ENCODE measurements at places on chromosomes 12 and 14. TPM values are rescaled to one million over a fixed set of nuclear protein-coding genes. Genes with fewer than 3 reads are reported as not detected.

- no peaks in the 10 kb centered on the region for H3K27me3 ChIP-seq
- H3K4me1 ChIP-seq, result no peaks in the 10 kb centered on the region
- no peak overlapping the region for H3K27ac ChIP-seq
- H3K4me3 ChIP-seq, result no peak overlapping the region
- no peak for DNase-seq
- H3K36me3 ChIP-seq, result no peaks in the 10 kb centered on the region
Measured at GRCh38 chr14:58864751-58865513, 227.2 kb downstream of the DACT1 start.

DNA sequence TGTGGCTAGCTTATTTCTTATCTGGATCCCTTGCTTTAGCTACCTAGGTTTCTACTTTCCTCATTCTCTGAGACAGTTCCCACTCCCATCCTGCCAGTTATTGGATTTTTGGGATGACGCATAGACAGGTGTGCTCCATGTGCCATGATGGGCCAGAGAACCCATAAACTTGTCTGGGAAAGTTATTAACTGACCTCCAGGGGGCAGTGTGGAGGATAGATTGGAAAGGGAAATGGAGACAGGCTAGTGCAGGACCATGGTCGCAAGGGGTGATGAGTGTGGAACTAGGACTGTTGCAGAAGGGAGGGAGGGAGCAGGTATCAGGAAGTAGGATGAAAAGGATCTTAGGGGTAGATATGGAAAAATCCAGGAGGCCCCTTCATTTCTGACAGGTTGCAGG is 80.3 kb downstream of the ESRRB start:
- H3K4me3 ChIP-seq, result no peak overlapping the region
- H3K36me3 ChIP-seq, result no peaks in the 10 kb centered on the region
- H3K27ac ChIP-seq, result no peak overlapping the region
- no peaks in the 10 kb centered on the region for H3K27me3 ChIP-seq
- H3K4me1 ChIP-seq, result no peaks in the 10 kb centered on the region

UNC119B gene
- total RNA-seq, result 19.7 TPM

DNA sequence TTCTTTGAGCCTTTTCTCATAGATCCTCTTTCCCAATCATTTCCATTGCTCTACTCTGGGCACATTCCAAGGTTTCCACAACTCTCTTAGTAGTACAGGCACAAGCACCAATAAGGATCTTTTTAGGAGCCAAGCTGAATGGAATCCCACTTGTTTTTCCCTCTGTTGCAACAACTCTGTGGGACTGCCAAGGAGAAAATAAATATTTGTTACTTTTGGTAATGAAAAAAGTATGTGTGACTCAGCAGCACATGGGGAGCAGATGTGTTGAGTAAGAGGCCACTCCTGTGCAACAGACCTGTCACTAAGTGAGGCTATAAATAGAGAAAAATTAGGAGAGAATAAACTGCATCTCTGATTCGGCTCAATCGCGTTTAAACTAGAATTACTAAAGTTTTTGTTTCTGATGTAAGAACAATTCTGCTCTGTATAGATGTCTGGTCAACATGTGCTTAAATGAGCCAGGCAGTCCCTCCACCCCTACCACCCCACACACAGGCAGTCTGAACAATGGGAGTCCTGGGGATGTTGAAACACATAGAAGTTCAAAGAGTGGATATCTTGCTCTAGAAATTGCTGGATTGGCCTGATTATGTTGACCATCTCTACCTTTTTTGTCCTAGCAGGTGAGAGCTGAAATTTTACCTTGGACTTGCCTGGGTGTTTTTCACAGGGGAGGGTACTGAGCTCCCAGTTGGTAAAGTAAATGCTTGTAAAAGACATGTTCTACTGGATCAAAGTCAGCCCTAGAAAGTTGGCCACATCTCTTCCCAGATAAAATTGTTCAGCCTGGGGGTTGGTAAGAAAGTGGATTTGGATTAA is 244.3 kb upstream of the NOVA1 start:
- DNase-seq, result peak; percentile 19
- no peak overlapping the region for H3K27ac ChIP-seq
- peaks cover 4% of the 10 kb centered on the region for H3K36me3 ChIP-seq
- no peaks in the 10 kb centered on the region for H3K27me3 ChIP-seq
- H3K4me3 ChIP-seq, result no peak overlapping the region

INSM2 gene
- 0.22 TPM for total RNA-seq

HOXC6 gene
- total RNA-seq, result not detected

DICER1 gene
- total RNA-seq, result 117 TPM

DNA sequence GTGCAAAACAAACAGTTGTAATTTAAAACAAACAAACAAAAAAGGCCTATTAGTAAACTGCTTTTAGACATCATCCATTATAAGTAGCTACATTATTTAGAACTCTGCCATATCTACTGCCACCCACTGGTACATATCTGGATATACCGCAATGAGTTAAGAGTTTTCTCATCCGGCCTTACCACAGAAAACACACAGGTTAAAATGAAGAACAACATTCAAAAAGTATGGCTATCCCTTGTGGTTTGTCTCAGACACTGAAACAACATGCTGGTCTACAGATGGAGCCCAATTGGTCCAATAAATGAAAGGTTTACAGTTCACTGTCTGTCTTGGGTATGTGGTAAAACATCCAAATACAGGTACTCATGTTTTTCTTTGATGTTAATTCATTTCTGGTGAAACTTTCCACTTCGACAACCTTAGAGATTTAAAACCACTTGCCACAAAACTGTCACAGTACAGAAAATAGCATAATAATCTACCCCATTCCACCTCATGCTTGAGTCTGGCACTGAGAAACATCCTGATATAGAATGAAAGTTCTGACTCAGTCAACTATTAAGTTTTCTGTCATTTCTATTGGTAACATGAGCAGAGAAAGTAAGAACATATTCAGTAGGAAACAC is 354.3 kb downstream of the CEP128 start:
- no peaks in the 10 kb centered on the region for H3K4me1 ChIP-seq
- DNase-seq, result peak; percentile 74
- H3K4me3 ChIP-seq, result no peak overlapping the region
- H3K27me3 ChIP-seq, result no peaks in the 10 kb centered on the region
- no peak overlapping the region for H3K27ac ChIP-seq
- no peaks in the 10 kb centered on the region for H3K36me3 ChIP-seq

DNA sequence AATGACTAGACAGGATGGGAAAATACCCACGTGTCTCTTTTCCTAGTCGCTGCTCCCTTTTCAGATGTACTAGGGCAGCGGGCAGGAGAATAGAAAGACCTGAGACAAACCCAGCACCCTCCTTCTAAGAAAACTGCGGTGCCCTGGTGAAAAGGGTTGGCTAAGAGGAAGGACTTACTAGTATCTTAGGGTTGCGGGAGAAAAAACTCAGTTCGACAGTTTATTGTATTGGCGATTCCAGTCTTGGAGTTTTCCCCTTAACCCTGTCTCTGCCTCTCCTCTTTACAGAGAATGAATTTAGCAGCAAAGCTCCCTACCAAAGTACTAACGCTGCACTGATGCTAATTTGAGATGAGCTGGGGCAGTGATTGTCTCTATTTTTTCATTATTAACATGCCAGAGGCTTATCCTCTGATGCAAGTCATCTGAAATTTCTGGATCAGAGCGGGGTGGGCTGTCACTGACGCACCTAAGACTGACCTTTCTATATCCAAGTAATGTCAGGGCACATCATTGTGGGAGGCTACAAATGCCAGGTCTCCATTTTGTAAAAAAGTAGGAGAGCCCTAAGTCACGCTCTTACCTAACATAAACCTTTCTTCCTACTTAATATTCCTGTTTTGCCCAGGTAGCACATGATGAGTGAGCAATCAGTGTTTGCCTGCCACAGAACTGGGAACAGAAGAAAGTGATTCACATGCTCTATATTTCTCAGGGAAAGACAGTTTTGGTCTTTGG is 916 bp upstream of the PAWR start:
- H3K27ac ChIP-seq, result no peak overlapping the region
- no peaks in the 10 kb centered on the region for H3K27me3 ChIP-seq
- no peak for DNase-seq
- peaks cover 20% of the 10 kb centered on the region for H3K4me1 ChIP-seq
- H3K36me3 ChIP-seq, result 0 out of 2 replicates have a peak, but pooled peaks cover 5% of the 10 kb centered on the region
- peak overlapping the region; percentile 85 for H3K4me3 ChIP-seq

DNA sequence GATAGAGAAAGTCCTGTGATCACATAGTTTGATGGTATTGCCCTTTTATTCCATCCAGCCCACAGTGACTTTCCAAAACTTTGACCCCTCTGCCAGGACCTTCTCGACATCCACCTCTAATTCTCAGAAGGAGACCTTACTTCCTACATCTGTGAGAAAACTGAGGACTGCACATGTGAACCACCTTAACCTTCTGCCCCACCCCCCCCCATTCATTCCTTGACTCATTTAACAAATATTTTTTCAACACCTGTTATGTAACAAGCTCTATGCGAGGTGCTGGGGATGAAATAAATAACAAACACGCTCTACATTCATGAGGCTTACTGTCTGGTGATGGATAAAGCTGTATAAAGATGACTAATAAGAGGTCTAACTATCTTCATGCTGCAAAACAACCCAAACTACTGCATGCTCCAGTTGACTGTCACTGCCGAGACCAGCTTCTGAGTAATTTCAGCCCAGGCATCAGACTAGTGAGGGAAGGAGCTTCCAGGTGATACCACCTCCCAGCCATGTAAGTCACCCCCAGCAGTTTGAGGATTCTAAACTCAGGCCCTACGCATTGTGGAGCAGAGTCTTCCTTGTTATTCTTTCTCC is 1.9 kb upstream of the HAL start:
- peaks cover 3% of the 10 kb centered on the region for H3K4me1 ChIP-seq
- no peak for DNase-seq
- H3K36me3 ChIP-seq, result no peaks in the 10 kb centered on the region
- H3K4me3 ChIP-seq, result no peak overlapping the region
- no peak overlapping the region for H3K27ac ChIP-seq

GRCh38 chr12:13027032-13027431 is 17.1 kb upstream of the FAM234B start:
- H3K27ac ChIP-seq, result no peak overlapping the region
- no peak for DNase-seq
- no peaks in the 10 kb centered on the region for H3K4me1 ChIP-seq
- no peaks in the 10 kb centered on the region for H3K27me3 ChIP-seq

FAM186B gene
- not detected for total RNA-seq

- no peaks in the 10 kb centered on the region for H3K27me3 ChIP-seq
- no peak for DNase-seq
- no peaks in the 10 kb centered on the region for H3K36me3 ChIP-seq
- H3K4me1 ChIP-seq, result no peaks in the 10 kb centered on the region
- no peak overlapping the region for H3K4me3 ChIP-seq
Measured at GRCh38 chr14:51139121-51139681, 44.3 kb upstream of the TRIM9 start.

DNA sequence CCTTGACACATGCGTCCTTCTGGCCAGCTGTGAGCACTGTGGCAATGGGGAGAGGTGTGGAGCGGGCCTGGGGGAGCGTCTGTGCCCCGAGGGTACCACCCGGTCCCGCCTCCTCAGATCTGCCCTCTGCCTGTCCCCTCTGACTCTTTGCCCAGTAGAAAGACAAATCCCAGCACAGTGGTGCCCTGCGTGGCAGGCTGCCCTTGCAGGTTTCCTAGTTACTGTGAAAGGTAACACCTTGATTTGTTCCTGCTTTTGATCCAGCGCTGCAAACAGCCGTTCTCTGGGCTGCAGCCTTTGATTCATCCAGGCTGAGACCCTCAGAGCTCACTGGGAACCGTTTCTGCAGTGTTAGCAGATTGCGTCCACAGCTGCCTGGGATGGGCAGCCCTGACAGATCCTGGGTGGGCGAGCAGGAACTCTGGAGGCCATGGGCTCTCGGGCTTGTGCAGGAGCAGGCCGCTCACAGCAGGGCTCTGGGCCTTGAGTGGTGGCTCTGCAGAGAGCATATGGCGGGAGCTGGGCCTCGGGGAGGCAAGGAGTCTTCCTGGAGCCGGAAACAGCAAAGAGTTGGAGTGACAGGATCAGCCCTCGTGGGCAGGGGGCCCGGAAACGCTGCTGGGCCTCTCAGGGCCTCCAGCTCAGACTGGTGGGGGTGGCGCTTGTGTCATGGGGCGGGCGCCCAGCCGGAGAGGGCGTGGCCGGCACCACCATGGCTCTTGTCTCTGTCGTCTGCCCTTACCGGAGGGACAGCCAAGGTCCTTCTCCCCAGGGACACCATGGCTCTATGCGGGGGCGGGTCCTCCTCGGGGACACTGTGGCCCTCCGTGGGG is 16.6 kb downstream of the FBRSL1 start:
- H3K4me1 ChIP-seq, result peaks cover 9% of the 10 kb centered on the region
- H3K27me3 ChIP-seq, result no peaks in the 10 kb centered on the region
- no peaks in the 10 kb centered on the region for H3K36me3 ChIP-seq
- H3K4me3 ChIP-seq, result no peak overlapping the region

GRCh38 chr12:12336049-12336411 is 14.0 kb downstream of the MANSC1 start:
- no peaks in the 10 kb centered on the region for H3K27me3 ChIP-seq
- no peak for DNase-seq
- no peak overlapping the region for H3K27ac ChIP-seq
- H3K4me1 ChIP-seq, result no peaks in the 10 kb centered on the region
- H3K4me3 ChIP-seq, result no peak overlapping the region

DNA sequence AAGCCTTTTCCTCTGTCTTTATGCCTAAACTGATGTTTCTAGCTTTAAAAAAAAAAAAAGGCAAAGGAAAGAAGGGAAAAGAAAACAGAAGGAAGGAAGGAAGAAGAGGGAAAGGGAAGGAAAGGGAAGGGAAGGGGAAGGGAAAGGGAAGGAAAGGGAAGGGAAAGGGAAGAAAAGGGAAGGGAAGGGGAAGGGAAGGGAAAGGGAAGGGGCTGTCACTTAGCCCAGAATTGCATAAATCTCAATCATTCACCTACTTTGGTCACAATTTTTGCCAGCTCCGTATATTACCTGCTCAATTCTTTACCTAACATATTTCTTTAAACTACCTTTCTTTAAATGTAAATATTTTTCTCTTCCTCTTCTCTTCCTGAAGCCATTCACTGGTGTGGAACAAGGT is 26.8 kb downstream of the CIT start:
- DNase-seq, result no peak
- no peaks in the 10 kb centered on the region for H3K4me1 ChIP-seq
- no peak overlapping the region for H3K27ac ChIP-seq
- no peaks in the 10 kb centered on the region for H3K27me3 ChIP-seq
- H3K4me3 ChIP-seq, result no peak overlapping the region
- H3K36me3 ChIP-seq, result peaks cover 23% of the 10 kb centered on the region

GALNT8 gene
- total RNA-seq, result not detected

DNA sequence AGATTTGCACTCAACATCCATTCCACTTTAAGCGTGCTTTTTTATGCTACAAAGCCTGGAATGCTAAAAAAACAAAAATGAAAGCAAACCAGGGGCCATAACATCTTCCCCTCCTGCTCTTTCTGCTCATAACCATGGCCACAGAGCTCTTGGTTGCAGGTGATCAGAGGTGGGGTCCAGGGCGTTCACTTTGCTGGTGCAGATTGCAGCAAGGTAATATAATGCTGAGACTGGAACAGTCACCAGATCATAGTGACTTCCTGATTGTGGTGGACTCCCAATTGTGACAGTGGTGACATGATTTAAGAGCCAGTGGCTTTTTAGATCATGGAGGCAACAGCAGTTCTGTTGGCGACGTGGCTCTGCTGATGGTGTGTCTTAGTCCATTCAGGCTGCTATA is 115.0 kb upstream of the CPM start:
- no peaks in the 10 kb centered on the region for H3K27me3 ChIP-seq
- H3K27ac ChIP-seq, result no peak overlapping the region
- DNase-seq, result no peak
- H3K36me3 ChIP-seq, result no peaks in the 10 kb centered on the region
- no peaks in the 10 kb centered on the region for H3K4me1 ChIP-seq

NTF3 gene
- total RNA-seq, result not detected

AICDA gene
- total RNA-seq, result 6.3 TPM

All from Karpas-422 (cell line).